ENCODE measurements at places on chromosomes 1 and 21.

DNA sequence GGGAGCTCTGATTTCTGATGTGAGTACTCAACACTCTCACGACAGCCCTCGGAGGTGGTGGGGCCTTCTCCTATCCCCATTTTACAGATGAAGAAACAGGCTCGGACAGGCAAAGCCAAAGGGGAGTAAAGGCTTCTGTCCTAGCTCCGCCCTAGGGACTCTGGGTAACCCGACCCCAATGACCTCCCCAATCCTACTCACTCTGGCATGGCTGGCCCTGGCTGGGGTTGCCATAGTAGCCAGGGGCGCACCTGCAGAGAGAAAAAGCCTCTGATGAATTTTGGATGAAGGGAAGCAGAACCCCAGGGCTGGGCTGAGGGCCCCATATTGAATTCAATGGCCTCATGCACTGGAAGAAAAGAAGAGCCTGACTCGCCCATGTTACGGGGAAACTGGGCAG, 61.1 kb downstream of the LDLRAD2 start:
- H3K4me3 ChIP-seq, result no peak overlapping the region
- H3K4me1 ChIP-seq, result peaks cover 3% of the 10 kb centered on the region
- no peak overlapping the region for H3K27ac ChIP-seq
- H3K36me3 ChIP-seq, result no peaks in the 10 kb centered on the region
- H3K27me3 ChIP-seq, result peaks cover 1% of the 10 kb centered on the region

DNA sequence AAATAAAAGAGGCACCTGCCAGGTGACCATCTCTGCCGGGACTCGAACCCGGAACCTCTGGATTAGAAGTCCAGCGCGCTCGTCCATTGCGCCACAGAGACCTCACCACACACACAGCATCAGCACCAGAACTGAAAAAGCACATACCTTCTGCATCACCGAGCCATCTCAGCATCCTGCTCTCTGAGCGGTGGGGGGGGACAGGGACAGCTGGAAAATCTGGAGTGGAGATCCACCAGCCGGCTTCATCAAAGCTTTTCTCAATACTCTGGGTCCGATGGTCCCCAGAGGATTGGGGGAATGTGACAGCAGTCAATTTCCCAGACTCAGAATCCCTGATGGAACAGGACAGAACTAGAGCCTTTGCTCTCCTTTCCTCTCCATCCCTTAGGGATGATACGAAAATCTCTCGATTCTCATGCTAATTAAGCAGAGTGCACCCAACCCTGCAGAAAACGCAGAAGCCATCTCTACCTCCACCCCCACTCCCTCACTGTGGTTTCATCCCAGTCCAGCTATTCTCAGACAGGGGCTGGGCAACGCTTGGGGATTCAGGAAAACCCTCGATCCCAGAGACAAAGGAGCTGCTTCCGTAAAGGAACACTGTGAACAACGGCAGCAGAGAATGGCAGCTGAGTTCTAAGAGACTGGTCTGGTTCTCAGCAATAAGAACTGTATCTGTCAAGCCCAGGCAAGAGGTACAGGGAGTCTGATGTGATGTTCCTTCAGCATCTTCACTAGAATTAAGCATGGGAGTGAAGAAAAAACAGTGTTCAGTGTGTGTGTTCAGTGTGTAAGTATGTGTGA, 29.6 kb upstream of the CADM3 start:
- peaks cover 4% of the 10 kb centered on the region for H3K27me3 ChIP-seq
- peaks cover 5% of the 10 kb centered on the region for H3K4me1 ChIP-seq
- H3K27ac ChIP-seq, result no peak overlapping the region
- H3K4me3 ChIP-seq, result no peak overlapping the region
- DNase-seq, result peak; percentile 90

GRCh38 chr1:234944439-234945344, 183.9 kb downstream of the TOMM20 start:
- peaks cover 2% of the 10 kb centered on the region for H3K4me1 ChIP-seq
- DNase-seq, result no peak
- no peaks in the 10 kb centered on the region for H3K27me3 ChIP-seq
- peaks cover 12% of the 10 kb centered on the region for H3K36me3 ChIP-seq
- no peak overlapping the region for H3K27ac ChIP-seq

DNA sequence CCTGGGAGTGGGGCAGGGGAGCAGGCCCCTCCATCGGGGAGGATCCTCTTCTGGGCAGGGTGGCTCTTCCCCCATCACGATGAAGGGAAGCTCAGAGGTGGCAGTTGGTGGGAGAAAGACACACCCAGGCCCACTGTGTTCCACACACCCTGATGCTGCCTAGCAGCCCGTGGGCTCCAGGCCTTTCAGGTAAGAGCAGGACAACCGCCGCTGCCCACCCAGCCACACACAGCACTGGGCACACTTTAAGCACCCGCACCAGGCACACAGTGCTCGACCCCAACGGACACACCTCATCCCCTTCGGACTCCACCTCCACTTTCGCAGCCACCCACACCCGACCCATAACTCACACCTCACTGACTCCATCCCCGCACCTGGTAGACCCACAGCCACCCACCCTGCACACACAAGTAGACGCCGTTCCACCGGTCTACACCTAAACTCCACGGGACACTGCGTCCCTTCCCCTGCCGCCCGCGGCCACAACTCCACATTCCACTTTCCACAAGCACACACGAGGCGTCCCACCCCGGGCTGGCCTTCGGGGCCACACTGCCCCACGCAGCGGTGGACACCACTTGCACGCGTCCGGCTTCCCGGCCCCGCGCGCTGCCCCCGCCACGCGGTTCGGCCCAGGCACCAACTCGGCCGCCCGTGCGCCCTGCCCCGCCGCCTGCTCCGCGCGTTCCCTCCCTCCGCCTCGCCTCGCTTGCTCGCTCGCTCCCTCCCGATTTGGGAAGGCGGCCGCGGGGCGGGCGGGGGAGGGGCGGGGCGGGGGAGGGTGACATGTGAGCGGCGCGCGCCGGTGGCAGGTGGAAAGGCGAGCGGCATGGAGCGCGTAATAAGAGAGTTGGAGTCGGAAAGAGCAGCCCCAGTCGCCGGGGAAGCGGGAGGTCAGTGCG, at the start of gene KCNQ4:
Gene KCNQ4 (plus strand): TSS at position 787 of the 905 bp plus-strand sequence. CDS start 307 bp downstream, outside the sequence.
- DNase-seq, result peak; percentile 64
- H3K4me3 ChIP-seq, result peak within 1 kb of the TSS; percentile 85
- no peaks in the 10 kb centered on the region for H3K36me3 ChIP-seq
- peaks cover 12% of the 10 kb centered on the region for H3K27me3 ChIP-seq
- H3K27ac ChIP-seq, result no peak within 1 kb of the TSS

DNA sequence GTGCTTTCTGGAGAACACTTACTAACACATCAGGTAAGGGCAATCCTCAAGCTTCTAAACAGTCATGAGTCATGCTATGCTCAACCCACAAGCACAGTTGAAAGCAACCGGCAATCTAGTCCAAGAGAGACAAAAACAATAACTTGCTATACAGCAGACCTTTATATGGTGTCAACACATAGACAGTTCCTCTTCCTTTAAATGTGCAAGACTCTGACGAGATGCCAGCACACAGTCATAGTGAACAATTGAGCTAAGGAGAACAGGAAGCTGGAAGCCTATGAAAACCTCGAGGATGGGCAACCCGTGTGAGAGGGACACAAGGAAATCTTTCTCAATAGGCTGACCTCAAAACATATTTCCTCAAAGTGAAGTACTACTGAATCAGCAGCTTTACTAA, 5.3 kb downstream of the ADIPOR1 start:
- H3K4me3 ChIP-seq, result no peak overlapping the region
- no peaks in the 10 kb centered on the region for H3K27me3 ChIP-seq
- H3K4me1 ChIP-seq, result peaks cover 4% of the 10 kb centered on the region
- no peaks in the 10 kb centered on the region for H3K36me3 ChIP-seq

DNA sequence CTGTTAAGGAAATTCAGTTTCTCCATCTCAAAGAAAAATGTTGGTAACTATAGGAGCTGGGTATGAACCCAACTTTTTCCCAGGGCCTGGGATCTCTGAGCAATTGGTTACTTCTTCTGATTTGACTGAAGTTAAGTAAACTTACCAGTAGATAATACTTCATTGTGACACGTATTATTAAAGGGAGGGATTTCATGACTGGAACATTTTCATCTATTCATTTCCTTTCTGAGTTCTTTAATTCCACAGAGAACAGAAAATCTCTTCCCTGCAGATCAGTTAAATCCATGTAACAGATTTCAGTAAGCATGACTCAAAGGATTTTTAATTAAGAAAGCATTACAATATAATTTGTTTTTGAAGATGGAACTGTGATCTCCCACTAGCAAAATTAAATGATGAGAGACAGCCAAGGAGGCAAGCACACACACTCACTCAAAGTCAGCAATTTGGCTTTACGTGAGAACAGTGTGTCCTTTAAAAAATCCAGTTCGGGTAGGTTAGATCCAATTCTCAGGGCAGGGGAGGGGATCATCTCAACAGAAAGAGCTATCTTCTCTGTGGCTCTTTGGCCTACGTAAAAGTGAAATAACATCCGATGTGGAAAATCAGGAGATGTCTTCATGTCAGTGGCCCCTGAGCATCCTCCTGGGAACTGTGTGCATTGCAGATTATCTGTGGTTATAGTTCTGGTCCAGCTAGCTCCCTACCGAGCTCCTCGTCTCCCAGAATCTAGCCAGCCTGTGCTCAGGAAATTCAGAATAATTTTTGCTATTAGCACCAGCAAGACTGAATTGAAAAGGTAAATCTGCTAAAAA, 10.8 kb upstream of the MYOC start:
- no peak for DNase-seq
- H3K4me1 ChIP-seq, result no peaks in the 10 kb centered on the region
- no peak overlapping the region for H3K27ac ChIP-seq

- DNase-seq, result no peak
- no peak overlapping the region for H3K4me3 ChIP-seq
- no peak overlapping the region for H3K27ac ChIP-seq
- no peaks in the 10 kb centered on the region for H3K36me3 ChIP-seq
- peaks cover 3% of the 10 kb centered on the region for H3K27me3 ChIP-seq
These were observed 100.6 kb downstream of the RHOU start for GRCh38 chr1:228835911-228836310.

- peak overlapping the region; percentile 59 for H3K27ac ChIP-seq
- peak; percentile 12 for DNase-seq
- no peaks in the 10 kb centered on the region for H3K36me3 ChIP-seq
- peaks cover 9% of the 10 kb centered on the region for H3K27me3 ChIP-seq
These were observed 78.6 kb upstream of the CSF3R start for GRCh38 chr1:36561361-36561724.

DNA sequence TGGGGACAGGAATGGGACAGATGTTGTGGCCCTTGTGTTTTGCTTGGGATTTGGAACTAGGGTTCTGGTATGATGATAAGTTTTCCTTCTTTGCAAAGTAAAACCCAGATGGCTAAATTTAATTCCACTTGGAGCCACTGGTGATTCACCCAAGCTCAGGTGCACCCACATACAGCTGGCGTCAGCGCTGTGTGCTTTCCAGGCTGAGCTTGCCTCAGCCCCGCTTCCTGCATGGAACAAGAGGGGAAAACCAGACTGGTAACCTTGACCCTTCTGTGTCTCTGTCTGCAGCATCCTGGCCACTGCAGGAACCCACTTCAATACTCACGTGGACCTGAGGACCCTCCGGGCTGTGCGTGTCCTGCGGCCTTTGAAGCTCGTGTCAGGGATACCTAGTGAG, 94.2 kb downstream of the CACNA1E start:
- no peak overlapping the region for H3K4me3 ChIP-seq
- peaks cover 4% of the 10 kb centered on the region for H3K27me3 ChIP-seq
- no peaks in the 10 kb centered on the region for H3K36me3 ChIP-seq
- no peaks in the 10 kb centered on the region for H3K4me1 ChIP-seq

GRCh38 chr21:44759628-44760285, 41.9 kb downstream of the UBE2G2 start:
- no peak overlapping the region for H3K4me3 ChIP-seq
- no peaks in the 10 kb centered on the region for H3K4me1 ChIP-seq
- no peak overlapping the region for H3K27ac ChIP-seq
- H3K27me3 ChIP-seq, result peaks cover 11% of the 10 kb centered on the region
- peaks cover 15% of the 10 kb centered on the region for H3K36me3 ChIP-seq
- DNase-seq, result no peak

- no peak for DNase-seq
- no peak overlapping the region for H3K4me3 ChIP-seq
- H3K27me3 ChIP-seq, result peaks cover 4% of the 10 kb centered on the region
- no peaks in the 10 kb centered on the region for H3K4me1 ChIP-seq
These were observed 608.5 kb upstream of the USP24 start for GRCh38 chr1:55823541-55824250.

DNA sequence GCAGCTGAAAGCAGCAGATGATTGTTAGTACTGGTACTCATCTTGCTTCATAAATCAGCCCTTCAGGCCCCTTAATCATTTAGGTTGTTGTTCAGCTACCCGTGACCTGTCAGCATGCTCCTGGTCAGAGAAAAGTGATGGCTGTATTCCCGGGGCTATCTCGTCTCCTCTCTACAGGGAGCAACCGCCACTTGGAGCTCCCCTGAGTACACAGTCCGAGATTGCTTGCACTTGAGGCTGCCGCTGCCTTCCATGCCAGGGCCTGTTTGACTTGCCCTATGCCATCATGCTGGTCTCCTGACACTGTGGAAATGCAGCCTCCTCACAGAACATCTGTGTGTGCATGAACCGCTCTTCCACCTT, 97.5 kb downstream of the SPATA46 start:
- H3K36me3 ChIP-seq, result no peaks in the 10 kb centered on the region
- DNase-seq, result no peak
- no peak overlapping the region for H3K4me3 ChIP-seq
- H3K27ac ChIP-seq, result peak overlapping the region; percentile 13
- H3K4me1 ChIP-seq, result peaks cover 4% of the 10 kb centered on the region
- H3K27me3 ChIP-seq, result no peaks in the 10 kb centered on the region

DNA sequence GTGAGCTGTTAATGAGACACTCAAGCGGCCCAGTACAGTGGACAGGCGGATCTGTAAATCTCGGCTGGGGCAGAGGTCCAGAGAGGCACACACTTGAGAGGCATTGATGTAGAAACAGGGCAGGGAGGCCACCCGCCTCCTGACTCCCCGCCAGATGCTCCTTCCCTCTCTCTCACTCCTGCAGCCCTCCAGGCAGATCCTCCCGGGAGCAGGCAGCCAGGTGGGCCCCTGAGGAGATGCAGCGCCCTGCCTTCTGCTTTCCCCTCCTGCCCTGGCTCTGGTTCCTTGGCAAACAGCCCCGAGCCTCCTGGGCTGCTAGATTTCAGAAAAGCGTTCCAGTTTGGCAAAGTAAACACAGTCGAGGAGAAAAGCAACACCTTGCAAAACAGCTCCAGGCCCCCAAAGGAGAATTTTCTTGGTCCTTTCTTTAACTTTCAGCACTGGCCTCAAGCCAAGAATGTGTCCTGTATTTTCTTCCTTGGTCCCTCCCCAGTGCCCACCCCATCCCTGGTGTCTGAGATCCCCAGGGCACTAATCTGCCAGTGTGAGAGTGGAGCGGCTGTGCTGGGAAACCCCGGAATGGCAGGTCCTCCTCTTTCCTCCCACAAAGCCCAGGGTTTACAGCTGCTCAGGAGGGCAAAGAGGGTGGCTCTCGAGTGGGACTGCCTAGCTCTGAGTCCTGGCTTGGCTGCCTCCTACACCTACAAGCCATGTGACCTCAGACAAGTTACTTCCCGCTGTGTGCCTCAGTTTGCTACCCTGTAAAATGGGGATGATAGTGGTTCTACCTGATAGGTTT, 29.4 kb upstream of the IFNLR1 start:
- no peaks in the 10 kb centered on the region for H3K36me3 ChIP-seq
- H3K27me3 ChIP-seq, result peaks cover 3% of the 10 kb centered on the region
- DNase-seq, result peak; percentile 31
- peak overlapping the region; percentile 38 for H3K4me3 ChIP-seq

- no peaks in the 10 kb centered on the region for H3K27me3 ChIP-seq
- no peak for DNase-seq
- H3K36me3 ChIP-seq, result peaks cover 6% of the 10 kb centered on the region
These were observed 33.3 kb upstream of the KIF26B start for GRCh38 chr1:245121523-245121922.

GRCh38 chr1:101147381-101147780, 89.4 kb upstream of the S1PR1 start:
- H3K27me3 ChIP-seq, result no peaks in the 10 kb centered on the region
- H3K27ac ChIP-seq, result no peak overlapping the region
- no peak for DNase-seq
- no peak overlapping the region for H3K4me3 ChIP-seq
- H3K4me1 ChIP-seq, result no peaks in the 10 kb centered on the region
- H3K36me3 ChIP-seq, result no peaks in the 10 kb centered on the region
